Jurkat, Clone E6-1 (cell line): ENCODE measurements at places on chromosomes 6 and 20.
A peak's percentile ranks its signal among the peaks of the same experiment; 100 is the strongest.

DNA sequence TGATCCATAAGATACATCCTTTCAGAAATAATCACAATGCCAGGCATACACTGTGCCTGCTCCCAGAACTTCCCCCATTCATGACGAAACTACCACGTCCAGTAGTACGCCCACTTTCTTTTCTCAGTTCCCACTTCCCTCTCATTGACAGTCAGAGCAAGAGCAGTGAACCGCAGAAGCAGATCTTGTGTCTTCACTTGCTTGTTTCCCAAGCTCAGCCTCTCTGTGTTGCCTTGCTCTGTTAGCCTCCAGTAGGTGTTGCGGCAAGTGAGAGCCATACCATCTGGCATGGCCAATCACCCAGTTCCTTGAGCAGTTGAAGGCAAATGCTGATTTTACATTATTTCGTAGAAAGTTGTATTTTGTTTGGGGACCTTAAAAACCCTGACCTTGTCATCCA is 11.7 kb downstream of the UST start:
- peak; percentile 77 for DNase-seq

GRCh38 chr6:164121527-164121926 is 707.0 kb downstream of the QKI start:
- DNase-seq, result no peak

GRCh38 chr20:24766826-24767622 is 182.0 kb upstream of the CST7 start:
- DNase-seq, result no peak

GRCh38 chr6:402901-403658 is 11.5 kb downstream of the IRF4 start:
- no peak for DNase-seq

- no peak for DNase-seq
Measured at GRCh38 chr6:143964674-143965081, 43.4 kb downstream of the PLAGL1 start.

DNA sequence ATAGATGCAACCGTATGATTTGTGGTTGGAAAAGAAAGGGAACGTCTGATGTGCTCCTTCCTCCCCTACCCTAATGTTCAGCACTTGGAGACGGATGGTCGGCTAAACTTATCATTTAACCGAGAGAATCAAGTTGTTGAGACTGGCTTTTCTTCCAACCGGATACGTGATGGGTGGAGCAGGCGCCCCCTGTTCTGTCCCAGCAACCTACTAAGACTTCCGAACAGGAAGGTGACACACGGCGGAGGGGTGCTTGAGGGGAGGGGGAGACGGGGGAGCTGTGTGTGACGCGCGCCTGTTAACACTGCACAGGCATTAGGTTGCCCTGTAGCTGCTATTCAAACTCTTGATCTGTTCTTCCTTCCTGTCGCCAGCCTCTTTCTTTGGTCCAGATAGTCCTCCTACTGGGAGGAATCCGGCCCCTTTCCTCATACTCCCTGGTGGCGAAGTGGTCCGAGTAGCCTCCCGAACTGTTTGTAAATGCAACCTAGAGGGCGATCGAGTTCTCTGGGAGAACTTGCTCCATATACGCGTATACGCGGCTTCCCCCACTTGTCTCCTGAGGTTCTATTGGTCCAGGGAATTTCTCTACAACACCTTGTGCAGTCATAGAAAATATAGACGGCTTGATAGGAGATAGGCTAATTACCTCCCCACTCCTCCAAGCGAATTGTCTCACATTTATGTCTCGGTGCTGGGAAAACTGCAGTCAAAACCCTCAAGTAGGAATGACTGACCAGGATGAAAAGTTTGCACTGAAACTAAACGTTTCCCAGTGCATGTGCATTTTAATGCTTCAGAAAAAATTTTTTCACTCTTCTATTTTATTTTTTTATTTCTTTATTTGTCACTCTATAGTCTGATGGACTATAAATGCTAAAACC is 126.0 kb upstream of the SLC2A12 start:
- DNase-seq, result peak; percentile 65

- DNase-seq, result no peak
Measured at GRCh38 chr6:131877999-131878789, 70.4 kb downstream of the ENPP1 start.

DNA sequence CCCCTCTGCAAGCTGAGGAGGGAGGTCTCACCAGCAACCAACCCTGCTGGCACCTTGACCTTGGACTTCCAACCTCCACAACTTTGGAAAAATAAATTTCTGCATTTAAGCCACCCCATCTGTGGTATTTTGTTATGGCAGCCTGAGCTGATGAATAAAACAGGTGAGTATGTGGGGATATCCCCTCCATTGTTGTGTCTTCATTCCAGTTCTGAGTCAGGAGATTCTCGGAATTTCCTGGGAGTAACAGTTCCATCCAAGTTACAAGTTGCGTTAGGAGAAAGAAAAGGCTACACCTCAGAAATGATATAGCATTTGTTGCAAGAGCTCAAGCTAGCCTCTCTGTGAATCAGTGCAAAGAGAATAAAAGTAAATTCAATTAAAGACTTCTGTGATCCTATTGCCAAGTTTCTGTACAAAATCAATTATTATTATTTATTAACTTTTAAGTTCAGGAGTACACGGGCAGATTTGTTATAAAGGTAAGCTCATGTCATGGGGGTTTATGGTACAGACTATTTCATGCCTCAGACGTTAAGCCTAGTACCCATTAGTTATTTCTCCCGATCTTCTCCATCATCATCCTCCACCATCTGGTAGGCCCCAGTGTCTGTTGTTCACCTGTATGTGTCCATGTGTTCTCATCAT is 153.0 kb downstream of the NKAIN2 start:
- no peak for DNase-seq

DNA sequence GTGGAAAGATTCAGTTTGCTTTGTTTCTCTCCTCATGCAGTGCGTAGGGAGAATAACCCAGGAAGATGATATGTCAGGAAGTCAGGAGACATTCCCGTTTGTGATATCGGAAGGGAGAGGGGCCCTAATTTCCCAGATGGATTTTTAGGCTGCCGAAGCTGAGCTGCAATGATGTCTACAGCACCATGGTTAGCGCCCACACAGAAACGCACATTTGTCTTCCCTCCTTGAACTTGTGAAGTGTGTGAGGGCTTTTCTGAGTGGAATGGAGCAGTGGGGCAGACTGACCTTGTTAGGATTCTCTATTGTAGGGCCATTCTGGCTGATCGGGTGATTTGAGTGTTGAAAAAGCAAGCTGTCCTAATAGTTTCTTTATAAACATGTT is 191.3 kb upstream of the ARG1 start:
- DNase-seq, result no peak
